ENCODE measurements at places on chromosomes 7 and 10. TPM values are rescaled to one million over a fixed set of nuclear protein-coding genes. Genes with fewer than 3 reads are reported as not detected.

- no peak for DNase-seq
Measured at GRCh38 chr7:5615190-5616070, 166.0 kb downstream of the RNF216 start.

The TFPI2 gene
- total RNA-seq, result 33.7 TPM

The HMX2 gene
- 0.34 TPM for total RNA-seq

The SFTPA1 gene
- total RNA-seq, result not detected

The CCDC172 gene
- not detected for total RNA-seq
